Fibroblast of the aortic adventitia (primary cell): ENCODE measurements at places on chromosomes 11 and 22. TPM values are rescaled to one million over a fixed set of nuclear protein-coding genes. Genes with fewer than 3 reads are reported as not detected.

DNA sequence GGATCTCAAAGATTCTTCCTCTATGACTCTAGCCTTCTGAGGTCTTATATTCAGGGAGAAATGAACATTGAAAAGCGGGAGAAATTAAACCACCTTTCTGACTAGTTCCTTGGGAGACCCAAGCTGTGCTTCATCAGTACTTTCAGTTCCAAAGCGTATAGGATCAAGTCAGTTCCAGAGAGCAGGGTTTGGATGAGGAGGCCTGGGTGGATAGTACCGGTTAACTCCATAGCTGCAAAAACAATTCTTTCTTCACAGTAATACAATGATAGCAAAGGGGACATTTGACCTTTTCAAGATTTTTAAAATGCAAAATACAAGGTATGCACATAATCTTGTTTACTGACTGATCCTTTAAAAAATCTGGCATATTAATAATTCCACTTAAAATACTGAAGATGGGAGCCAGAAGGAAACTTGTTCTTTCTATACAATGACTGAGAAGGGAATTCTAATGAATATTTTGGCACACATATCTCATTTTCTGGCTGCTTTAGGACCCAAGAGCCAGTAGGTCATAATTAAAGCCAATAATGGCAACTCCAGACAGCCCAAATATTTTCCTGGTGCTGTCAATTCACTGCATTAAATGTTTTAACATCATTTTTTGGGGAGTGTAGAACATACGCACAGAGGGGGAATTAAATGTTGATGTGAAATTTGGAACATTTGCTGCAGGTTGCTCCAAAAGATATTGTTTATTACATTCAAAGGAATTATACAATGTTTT lies 16.0 kb downstream of the ADM start:
- DNase-seq: no peak

GRCh38 chr11:95443386-95443785 lies 212.4 kb upstream of the SESN3 start:
- DNase-seq: no peak

DNA sequence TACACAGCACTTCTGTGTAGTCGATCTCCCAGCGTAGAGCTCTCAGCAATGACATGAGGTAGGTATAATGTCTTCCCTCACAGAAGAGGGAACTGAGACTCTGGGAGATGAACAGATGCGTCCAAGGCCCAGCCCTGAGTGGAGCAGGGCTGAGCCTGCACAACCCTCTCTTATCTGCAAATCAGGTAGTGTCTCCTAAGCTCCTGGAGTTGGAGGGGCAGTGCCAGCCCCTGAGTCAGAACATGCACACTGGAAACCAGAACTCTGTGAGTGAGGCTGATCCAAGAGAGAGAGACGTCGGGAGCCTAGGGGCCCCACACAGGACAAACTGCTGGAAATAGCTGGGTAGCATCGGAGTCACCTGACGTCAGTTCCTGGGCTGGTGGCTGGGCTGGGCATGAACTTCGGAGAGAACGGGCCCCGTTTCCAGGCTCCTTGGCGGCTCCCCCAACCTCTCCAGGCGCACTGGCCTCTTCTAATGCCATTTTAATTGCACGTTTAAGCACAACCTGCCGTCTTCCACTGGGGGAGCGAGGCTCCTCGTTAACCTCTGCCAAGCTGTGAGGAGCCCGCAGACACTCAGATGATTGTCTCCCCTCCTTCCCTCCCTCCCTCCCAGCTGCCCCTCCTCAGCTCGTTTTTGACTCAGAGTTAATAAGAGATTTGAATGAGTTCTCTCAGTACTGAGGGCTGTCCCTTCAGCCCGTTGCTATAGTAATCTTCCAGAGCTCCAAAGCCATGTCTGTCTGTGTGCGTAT lies 191.2 kb upstream of the TBCEL start:
- DNase-seq: no peak

KCNJ1 gene
- 0.25 TPM in 1 of 2 replicates, not detected in the other for total RNA-seq

- DNase-seq: no peak
These were observed 4.3 kb downstream of the KIRREL3 start for GRCh38 chr11:126996036-126996804.

NLRP10 gene
- 1.7 and 6.8 TPM in 2 replicates for total RNA-seq
